CD4-positive, alpha-beta memory T cell (primary cell): ENCODE measurements at places on chromosomes 3 and 15.

DNA sequence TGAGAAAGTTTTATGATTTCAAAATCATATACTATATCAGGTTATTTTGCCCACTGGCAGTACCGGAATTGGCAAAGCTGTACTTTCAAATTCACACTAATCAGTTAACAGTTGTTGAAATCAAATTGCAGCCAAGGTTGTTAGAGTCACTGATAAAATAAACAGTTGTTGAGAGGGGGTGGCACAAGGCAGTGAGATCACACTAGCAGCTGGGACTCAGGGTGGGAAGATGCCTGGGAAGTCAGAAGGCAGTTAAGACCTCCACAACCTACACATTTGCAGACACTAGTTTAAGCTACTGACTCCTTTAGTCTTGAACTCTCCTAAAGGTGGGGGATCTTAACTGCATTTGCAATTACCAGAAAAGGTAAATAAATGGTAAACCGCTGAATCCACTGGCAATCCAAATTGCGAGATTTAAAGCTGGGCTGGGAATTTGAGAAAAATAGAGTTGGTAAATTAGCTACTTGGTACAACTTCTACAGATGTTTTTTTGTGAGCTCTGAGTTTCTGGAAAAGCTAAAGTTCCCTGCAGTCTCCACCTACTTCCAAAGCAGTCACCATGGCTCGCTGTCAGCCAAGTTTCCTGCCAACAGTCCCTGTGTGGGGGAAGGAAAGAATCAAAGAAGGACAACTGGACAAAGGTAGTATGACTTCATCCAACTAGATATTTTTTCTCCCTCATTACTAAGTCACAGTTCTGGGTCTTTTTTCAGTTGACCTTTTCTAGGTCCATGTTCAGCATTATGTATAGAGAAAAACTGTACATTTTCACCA is 105.7 kb downstream of the ZNF385D start:
- DNase-seq = no peak

DNA sequence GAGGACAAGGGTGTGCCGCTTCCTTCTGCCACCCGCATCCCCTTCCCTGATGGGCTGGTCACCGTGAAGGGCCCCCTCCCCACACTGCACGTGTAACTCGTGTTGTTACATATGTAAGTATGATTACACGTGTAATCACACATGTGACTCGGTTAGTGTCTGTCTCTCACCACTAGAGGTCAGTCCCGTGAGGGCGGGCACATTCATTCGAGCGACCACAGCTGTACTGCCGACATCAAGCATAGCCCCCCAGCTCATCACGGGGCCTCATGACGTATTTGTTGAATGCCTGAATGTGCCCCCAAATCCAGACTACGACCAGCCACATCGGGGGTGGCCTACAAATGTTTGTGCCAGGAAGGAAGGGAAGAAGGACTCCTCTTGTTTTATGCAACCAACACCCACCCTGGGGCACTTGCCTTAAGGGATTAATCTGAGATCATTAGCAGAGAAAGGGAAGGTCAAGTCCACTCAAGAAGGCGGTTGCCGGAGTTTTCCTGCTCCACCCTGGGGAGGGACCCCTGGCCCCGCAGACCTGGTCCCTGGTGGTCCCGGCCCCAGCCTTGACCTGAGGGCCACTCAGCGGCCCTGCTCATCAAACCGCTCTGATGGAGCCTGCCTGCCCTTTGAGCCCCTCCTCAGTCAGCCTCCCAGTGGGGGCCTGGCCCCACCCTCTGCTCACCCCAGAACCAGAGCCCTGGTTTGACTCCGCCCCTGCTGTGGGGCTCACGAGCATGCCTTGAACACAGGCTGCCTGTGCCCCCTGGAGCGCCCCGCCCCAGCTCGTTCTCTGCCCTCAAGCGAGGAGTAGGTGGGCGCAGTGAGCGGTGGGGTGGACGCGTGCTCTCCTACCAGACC is 52.8 kb downstream of the RGMA start:
- peak; percentile 19 for DNase-seq

DNA sequence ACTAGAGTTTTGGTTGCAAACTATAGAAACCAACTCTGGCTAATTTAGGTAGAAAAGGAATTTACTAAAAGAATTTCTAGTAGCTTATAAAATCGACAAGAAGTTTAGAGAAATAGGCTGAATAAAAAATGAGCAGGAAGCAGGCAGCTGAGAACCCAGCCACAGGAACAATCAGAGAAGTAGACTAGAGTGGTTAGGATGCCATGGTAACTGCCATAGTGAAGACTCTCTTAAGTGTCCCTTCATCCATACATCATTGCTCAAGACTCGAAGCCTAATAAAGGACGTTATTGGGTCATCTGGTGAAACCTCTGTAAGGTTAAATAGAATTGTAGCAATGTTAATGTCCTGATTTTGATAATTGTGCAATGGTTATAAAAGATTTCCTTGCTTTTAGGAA is 13.8 kb downstream of the AVEN start:
- no peak for DNase-seq

GRCh38 chr3:41418961-41419691 is 219.8 kb downstream of the CTNNB1 start:
- DNase-seq = no peak

DNA sequence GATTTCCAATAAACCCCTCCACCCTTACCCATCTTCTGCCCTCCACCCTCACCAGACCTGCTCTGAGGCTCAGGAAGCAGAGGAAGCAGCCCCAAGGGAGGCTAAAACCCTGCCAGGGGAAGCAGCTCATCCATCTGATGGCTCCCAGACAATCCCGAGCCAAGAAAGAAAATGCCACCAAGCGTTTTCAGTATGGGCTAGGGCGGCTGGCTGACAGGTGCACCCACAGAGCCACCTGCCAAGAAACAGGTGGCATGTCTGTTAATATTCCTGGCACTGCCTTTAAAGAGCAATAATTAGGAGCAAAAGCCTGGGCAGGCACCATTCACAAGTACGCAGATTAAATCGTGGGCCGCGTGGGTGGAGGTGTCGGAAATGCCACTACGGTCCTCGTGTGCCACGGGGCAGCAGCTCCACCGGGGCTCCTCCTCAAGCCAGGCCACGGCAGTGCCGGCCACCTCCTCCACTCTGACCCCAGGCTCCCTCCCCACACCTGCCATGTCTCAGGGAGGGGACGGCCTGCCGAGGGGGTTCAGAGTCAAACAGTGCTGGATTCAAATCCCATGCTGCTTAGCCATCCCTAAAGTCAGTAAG is 23.9 kb upstream of the GRIP2 start:
- no peak for DNase-seq

DNA sequence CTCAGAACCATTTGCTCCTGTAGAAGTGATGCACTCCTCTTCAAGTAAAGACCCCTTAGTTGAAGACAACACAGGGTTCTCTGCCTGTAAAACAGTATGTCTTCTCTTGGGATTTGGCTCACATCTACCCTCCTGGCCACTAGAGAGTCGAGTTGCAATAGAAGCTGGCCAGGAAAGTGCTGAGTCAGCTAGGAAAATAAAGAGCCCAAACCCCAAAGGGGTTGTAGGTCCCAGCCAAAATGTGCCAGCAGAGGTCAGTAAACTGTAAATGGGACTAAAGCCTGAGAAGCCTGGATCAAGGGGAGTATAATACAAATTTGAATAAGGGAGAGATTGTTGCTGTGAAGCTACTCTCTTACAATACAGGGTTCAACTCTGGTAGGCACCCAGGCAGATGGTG is 37.2 kb upstream of the THBS1 start:
- no peak for DNase-seq

- DNase-seq = no peak
Measured at GRCh38 chr15:80242132-80242769, 9.8 kb downstream of the CTXND1 start.

- no peak for DNase-seq
Measured at GRCh38 chr3:156820692-156821080, 5.5 kb upstream of the LEKR1 start.

- no peak for DNase-seq
Measured at GRCh38 chr15:101148881-101149664, 102.8 kb downstream of the CHSY1 start.

DNA sequence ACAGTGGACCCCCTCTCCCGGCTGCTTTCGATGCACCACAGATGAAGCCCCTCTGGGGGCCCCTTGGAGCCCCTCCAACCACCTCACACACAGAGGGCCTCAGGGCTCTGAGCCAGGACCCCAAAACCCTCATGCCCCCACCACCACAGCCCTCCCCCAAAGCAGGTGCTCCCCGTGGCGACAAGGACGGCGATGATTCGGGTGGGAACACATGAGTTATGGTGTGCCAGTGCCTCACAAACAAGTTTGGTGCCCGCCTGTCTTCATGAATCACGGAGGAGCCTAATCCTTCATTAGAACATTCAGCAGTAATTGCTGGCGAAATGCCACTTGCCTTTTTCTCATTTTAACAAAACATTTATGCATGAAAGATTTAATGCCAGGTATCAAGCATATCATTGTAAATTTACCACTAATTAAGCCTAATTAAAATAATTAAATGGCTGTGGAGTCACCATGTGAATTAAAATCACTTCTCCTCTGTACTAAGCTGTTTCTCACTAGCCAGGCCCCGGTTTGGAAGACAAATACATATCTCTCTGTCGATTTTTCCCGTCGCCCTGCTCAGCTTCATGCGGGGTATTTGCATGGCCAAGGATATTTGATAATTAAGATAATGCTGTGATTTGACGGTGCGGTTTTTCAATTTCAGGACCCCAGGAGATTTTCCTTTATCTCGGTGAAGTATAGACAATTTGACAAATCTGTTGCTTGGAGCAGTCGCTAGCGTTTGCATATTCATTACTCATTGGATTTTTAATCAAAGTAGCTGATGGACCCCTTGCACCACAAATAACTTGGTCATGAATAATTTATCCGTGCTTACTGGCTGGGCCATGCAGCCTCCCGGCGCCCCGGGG is 157.0 kb downstream of the TLE3 start:
- DNase-seq = no peak

DNA sequence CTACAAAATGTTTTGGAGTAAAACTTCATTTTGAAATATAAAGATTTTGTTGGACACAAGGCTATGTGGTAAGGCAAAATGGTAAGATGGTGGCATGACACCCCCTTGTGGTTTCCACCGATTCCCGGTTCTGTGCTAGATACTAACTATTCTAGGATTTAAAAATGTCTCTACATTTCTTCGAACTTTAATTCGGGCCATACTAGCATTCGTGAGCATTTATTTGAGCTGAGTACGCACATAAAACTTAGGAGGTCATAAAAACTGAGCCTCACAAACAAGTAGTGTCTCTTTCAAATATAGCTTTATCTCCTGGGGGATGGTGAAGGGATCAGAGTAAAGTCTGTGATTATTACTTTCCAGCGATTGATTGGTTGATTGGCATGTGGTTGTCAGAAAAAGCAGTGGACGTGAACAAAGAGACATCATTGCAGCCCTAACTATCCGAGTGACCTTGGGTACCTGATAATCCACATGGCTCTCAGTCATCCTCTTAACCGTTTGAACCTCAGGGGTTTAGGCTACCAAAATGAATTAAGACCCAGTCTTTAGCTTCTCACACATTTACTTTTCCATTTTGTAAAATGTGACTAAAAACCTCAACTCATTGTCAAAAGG is 1.1 kb upstream of the ZNF639 start:
- DNase-seq = no peak

- DNase-seq = no peak
Measured at GRCh38 chr3:13570391-13571194, 21.7 kb downstream of the FBLN2 start.

- no peak for DNase-seq
Measured at GRCh38 chr3:89434621-89435380, 327.4 kb downstream of the EPHA3 start.

GRCh38 chr3:149371001-149371722 is 6.3 kb downstream of the TM4SF1 start:
- no peak for DNase-seq

GRCh38 chr15:93866948-93867347 is 364.4 kb upstream of the MCTP2 start:
- no peak for DNase-seq

- no peak for DNase-seq
Measured at GRCh38 chr15:68349151-68349550, 71.6 kb downstream of the FEM1B start.

DNA sequence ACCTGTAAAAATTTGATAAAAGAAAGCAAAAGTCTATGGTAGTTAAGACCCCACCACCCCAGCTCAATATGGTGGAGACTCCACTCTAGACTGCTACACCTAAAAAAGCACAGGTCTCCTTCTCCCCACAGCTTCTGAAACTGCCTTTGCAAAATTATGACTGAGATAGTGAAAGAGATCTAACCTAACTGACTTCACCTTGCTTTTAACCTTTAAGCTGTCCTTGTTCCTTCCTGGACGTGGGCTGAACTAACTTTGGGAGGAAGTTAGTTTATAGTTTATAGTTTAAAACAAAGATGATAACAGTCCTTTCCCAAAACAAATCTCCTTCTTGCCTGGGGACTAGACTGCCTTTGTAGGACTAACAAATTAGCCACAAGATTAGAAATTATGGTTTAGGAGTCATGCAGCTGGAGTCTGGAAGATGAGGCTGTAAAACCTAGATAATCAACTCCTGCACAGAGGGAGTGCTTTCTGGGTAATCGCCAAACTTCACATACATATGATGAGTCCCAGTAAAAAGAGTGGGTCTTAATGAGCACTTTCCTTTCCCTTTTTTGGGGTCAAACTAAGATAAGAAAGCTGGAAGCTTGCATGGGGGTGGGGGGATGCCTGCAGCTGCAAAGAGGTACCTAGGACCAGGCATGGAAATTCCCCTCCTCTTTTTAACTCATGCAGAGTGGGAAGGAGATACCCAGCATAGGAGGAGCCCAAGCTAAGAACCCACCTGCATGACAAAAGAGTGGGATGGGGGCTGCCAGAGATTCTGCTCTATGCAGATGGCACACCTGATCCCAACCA is 17.5 kb downstream of the CCR8 start:
- no peak for DNase-seq

DNA sequence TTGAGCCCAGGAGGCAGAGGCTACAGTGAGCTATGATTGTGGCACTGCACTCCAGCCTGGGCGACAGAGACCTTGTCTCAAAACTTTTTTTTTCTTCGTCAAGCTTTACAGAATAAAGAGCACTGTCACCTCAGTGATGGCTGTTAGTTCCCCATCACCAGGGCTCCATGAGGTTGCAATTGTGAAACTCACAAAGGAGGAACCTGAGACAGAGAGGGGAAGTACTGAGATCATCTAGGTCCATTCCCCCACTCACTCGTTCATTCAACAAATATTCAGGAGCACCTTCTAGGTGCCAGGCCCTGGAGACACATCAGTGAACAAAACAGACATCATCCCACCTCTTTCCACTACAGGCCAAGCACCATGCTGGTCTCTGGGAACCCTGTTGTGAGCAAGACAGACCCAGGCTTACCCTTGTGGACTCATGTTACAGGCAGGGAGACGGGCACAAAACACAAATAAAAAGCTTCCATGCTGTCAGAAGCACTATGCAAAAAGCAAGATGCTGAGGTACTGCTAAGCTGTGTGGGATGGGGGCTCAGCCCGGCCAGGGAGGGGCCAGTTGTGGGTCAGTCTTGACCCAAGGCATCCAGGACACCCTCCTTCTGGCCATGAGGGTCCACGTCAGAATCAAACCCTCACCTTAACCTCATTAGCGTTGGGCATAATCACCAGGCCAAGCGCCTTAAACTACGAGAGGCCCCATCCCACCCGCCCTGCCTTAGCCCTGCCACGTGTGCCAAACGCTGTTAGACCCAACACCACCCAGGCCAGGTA is 2.1 kb upstream of the RHO start:
- no peak for DNase-seq
